ENCODE measurements at places on chromosomes 6 and 20.
A peak's percentile ranks its signal among the peaks of the same experiment; 100 is the strongest.

DNA sequence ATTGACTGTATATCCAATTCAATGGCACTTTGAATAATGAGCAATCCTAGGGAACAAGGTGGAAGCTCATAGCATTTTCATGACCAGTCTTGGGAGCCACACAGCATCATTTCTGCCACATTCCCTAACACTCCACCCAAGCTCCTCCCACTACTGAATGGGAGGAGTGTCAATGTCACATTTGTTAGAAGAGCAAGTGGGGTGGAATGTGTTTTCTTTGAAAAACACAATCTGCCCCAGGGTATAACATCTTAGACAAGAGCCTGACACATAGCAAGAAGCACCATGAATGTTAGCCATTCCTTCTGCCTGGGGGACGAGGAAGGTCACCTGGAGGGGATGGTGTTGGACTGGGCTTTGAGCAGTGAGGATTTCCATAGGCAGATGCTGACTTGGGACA is 258.3 kb upstream of the PMEPA1 start:
- no peak for DNase-seq

GRCh38 chr6:158524311-158524710 is 35.6 kb upstream of the TMEM181 start:
- DNase-seq, result no peak

GRCh38 chr6:79048611-79049010 is 29.4 kb downstream of the PHIP start:
- no peak for DNase-seq

- DNase-seq, result no peak
Measured at GRCh38 chr6:92404281-92404680, 1015.1 kb downstream of the EPHA7 start.

DNA sequence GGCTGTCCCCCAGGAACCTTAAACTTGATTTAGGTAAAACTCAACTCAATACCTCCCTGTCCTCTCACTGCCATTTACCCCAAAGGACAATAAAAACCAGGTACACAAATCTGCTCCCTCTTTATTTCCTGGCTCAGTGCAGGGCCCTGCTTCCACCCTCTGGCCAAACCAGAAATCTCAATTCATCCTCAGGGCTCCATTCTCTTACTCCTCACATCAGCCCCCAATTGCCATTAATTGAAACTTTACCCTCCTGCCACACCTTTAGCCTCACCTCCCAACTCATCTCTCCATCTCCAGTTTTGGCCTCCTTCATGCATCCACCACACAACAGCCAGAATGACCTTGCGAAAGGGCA is 10.5 kb downstream of the ZBTB2 start:
- DNase-seq, result no peak

DNA sequence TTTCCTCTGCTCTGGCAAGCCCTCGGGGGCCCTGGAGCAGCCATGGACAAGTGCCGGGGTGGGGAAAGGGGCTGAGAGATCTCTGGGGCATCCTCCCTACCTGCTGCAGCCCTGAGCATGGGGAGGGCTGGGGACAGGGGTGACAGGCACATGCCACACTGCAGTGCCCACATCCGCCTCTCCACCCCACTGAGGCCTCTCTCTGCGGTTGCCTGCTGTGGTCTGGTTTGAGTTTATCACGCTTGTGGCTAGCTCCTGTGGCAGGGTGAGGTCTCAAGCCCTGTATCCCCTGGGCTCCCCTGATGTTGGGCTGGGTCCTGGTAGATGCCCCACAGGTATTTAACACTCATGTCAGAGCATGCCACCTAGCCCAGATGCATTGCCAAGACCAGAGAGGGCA is 52.9 kb upstream of the MLN start:
- peak; percentile 44 for DNase-seq

GRCh38 chr20:46573788-46574584 is 23.5 kb upstream of the OCSTAMP start:
- no peak for DNase-seq

DNA sequence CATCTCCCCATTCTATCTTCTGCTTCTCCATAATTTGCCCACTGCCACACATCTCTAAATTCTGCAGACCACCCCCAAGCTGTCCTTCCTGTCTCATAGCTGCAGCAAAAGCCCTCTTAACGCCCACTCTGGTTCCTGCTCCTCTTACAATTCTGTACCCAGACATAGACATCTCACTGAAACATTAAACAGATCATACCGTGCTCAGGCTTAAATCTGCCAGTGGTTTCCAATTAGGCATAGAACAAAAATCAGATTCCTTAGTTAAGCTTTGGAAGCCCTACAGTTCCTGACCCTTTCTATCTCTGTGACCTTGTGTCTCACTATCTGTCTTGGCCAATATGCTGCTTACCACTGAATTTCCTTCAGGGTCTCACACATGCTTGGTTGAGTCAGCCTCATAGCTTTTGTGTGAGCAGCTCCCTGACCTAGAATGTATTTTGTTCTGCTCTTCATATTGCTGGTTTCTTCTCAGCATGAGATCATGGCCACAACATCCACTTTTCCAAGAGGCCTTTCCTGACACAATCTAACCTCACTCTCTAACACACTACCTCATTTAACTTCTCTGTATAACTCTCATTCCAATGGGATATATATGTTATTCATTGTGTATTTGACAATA is 749.7 kb downstream of the MAFB start:
- DNase-seq, result no peak

GRCh38 chr20:58073945-58074856 is 154.3 kb downstream of the ANKRD60 start:
- no peak for DNase-seq

GRCh38 chr20:23419995-23420901 is 1.0 kb downstream of the NAPB start:
- DNase-seq, result peak; percentile 56

DNA sequence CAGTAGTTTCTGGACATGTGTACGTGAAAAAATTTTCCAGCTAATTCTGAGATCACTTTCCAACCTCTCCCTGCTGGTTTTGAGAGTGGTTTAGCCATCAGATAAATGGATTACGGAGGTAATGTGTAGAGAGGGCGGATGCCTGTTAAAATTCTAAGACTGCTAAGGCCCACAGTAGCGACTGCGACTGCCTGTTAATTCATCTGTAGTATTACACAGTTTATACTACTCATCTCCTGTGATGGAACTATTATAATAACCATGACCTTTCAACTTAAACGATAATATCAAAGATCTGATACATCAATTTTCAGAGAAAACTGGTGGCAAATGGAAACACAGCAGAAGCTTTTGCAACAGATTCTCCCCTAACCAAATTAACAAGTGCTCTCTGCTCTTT is 102.3 kb downstream of the IRF4 start:
- no peak for DNase-seq

GRCh38 chr20:37223053-37223452 is 38.6 kb downstream of the GHRH start:
- DNase-seq, result no peak

GRCh38 chr20:3213226-3213625 is 3.9 kb downstream of the ITPA start:
- no peak for DNase-seq

- DNase-seq, result no peak
Measured at GRCh38 chr6:166772518-166772917, 145.5 kb upstream of the RPS6KA2 start.

DNA sequence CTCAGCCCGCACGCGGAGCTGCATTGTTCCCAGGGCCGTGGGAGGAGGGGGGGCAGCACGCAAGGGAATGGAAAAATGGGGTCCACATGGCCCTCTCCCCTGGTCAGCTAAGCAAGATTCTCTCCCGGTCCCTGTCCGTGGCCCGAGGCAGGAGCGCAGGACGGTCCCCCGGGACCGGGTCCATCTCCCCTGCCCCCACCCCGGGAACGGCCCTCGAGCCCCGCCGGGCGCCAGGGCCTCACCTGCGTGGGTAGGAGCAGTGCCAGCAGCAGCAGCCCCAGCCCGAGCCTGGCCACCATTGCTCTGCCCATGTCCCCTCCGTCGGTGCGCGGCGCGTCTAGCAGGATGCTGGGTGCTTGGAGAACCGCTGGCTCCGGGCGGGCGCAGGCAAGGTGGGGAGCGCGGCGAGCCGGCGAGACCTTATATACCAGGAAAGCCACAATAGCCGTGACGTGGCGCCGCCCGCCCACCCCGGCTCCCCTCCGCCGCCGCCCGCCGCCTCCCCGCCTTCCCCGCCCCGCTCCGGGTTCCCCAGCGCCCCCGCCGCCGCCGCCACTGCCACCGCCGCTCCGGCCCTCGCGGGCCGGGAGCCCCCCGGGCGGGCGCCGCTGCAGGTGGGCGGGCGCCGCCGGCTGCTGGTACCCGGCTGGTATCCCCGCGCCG is at the start of gene CD24:
TSS of gene CD24 (minus strand) at position 394 of the 663 bp plus-strand sequence. CDS start at position 311, 83 bp downstream.
- peak; percentile 29 for DNase-seq

GRCh38 chr6:5726976-5727718 is 279.6 kb downstream of the NRN1 start:
- DNase-seq, result no peak

DNA sequence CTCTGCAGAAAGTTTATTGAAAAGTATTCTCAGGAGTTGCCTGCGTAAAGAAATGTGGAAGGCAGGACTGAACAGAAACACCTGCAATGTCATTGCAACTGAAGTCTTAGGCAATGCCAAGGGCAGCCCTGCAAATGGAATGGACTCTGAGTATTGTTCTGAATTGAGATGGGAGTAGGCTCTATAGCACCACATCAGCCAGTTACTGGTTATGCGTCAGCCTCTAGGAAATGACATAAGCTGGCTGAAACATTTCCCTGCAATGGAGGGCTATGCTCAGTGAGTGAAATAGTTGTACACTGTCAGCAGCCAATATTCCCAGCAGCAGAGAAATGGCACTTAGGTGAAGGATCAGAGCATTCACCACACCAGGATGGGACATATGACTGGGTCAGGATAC is 13.8 kb upstream of the GJE1 start:
- DNase-seq, result no peak

- no peak for DNase-seq
Measured at GRCh38 chr6:141437685-141438084, 695.0 kb upstream of the GJE1 start.

- no peak for DNase-seq
Measured at GRCh38 chr6:107776415-107776814, 47.7 kb downstream of the SCML4 start.

GRCh38 chr6:105482227-105482844 is 79.5 kb upstream of the PREP start:
- DNase-seq, result no peak

DNA sequence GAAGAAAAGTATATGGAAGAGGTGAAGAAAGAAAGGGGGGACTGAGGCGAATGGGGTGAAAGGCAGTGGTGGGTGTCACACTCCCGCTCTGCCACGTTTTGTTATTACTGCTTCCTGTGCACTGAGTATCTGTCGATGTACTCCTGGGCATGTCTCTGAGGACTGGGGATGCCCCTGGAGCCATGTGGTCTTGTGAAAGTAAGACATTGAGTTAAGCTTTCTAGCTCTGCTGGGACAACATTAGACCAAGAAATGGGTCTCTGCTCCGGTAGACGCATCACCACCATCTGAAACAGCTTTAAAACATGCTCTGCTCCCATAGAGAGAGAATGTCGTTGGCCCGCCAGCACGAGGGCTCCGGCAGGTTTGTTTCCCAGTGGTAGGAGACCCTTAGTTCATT is 40.0 kb downstream of the IRF4 start:
- no peak for DNase-seq

DNA sequence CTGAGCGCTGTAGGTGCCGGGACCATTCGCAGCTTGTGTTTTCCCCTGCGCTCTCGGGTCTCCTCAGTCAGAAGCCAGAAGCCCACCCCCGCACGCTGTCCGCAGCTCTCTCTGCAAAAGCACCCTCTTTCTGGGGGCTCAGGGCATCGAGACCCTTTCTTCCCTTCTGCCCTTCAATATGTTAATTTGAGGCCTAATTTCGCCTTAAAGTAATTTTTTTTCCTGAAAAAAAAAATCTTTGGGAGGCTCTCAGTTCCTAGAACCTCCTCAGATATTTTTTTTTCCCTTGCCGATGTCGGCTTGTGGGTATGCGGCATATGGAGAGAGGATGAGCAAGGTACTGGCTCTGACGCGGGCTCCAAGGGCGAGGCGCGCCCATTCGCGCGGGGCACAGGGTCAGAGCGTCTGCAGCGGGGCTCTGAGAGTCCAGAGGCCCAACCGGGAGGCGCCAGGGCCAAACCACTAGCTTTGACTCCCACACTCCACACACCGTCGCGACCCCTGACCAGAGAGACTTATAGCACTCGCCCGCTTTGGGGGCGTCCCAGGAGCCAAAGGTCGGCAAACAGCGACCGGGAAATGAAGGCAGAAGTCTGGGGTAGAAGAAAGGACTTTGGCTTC is 893 bp downstream of the PRDM13 start:
- no peak for DNase-seq

Data from stimulated activated CD4-positive, alpha-beta T cell treated with anti-CD3 and anti-CD28 coated beads, Interleukin-12 subunit alpha, Interleukin-12 subunit beta, amount 100 ng/mL, for 4 hours (primary cell).